Thymus (tissue), 14 donors: ENCODE measurements at places on chromosomes 3 and 15.

GRCh38 chr3:15384510-15385237, 42.7 kb downstream of the METTL6 start:
- H3K4me3 ChIP-seq, result no peak overlapping the region
- H3K36me3 ChIP-seq, result no peaks in the 10 kb centered on the region
- no peak overlapping the region for H3K27ac ChIP-seq
- no peak for DNase-seq

DNA sequence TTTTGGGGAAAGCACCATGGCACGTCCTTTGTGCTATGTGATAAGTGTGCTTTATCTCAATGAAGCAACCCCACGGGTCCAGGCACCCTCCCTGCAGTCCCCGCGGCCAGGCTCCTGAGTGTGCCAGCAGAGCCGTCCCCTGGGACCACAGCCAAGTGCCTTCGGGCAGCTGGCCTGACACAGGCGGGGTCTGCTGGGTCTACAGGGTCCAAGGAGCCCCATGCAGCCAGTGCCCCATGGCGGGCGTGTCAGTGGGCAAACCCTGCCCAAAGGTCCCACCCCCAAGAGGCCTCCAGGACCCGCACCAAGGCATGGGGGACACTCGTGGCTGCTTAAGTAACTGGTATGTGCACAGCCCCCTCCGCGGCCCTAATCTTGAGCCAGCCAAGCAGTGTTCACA, 35.3 kb downstream of the KLHL25 start:
- no peak for DNase-seq
- peaks cover 26% of the 10 kb centered on the region for H3K36me3 ChIP-seq
- H3K4me3 ChIP-seq, result no peak overlapping the region
- H3K27me3 ChIP-seq, result no peaks in the 10 kb centered on the region

GRCh38 chr15:86919581-86919980, 839.9 kb downstream of the AGBL1 start:
- no peak for DNase-seq
- no peak overlapping the region for H3K27ac ChIP-seq
- H3K4me1 ChIP-seq, result no peaks in the 10 kb centered on the region
- no peaks in the 10 kb centered on the region for H3K27me3 ChIP-seq
- no peaks in the 10 kb centered on the region for H3K36me3 ChIP-seq

GRCh38 chr3:194536871-194537637, 50.3 kb upstream of the ATP13A3 start:
- no peak overlapping the region for H3K4me3 ChIP-seq
- no peak for DNase-seq
- H3K27ac ChIP-seq, result no peak overlapping the region

GRCh38 chr3:81245043-81245442, 516.4 kb downstream of the GBE1 start:
- no peaks in the 10 kb centered on the region for H3K27me3 ChIP-seq
- H3K4me3 ChIP-seq, result no peak overlapping the region
- H3K4me1 ChIP-seq, result no peaks in the 10 kb centered on the region
- H3K36me3 ChIP-seq, result no peaks in the 10 kb centered on the region
- DNase-seq, result no peak
- no peak overlapping the region for H3K27ac ChIP-seq

DNA sequence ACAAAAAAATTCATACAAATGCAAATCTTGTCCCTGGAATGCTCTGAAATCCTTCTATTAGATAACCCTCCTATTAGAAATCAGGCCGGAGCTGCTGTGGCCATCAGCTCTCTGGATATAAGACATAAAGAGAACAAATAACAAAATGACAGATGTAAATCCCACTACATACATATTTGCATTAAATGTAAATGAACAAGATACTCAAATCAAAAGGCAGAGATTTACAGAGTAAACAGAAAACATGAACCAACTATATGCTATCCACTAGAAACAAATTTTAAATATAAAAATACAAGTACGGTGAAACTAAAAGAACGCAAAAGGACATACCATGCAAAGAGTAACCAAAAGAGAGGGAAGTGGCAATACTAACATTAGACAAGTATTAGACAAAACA, 10.7 kb downstream of the CYFIP1 start:
- H3K36me3 ChIP-seq, result no peaks in the 10 kb centered on the region
- no peaks in the 10 kb centered on the region for H3K4me1 ChIP-seq
- no peak overlapping the region for H3K4me3 ChIP-seq

DNA sequence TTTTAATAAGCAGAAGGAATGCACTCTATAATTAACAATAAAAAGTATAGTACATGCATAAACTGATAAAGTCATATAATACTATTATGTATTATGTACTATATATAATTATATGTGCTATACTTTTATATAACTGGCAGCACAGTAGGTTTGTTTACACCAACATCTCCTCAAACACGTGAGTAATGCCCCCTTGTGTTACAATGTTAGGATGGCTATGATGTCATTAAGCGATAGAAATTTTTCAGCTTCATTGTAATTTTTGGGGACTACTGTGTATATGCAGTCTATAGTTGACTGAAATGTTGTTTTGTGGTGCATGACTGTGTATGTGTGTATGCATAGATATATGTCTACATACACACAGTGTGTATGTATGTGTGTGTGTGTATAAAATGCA, 100.6 kb downstream of the SLMAP start:
- no peak for DNase-seq
- H3K27me3 ChIP-seq, result no peaks in the 10 kb centered on the region
- H3K27ac ChIP-seq, result no peak overlapping the region
- H3K4me1 ChIP-seq, result no peaks in the 10 kb centered on the region

GRCh38 chr15:79195802-79196201, 86.7 kb upstream of the ANKRD34C start:
- H3K4me3 ChIP-seq, result no peak overlapping the region
- H3K27ac ChIP-seq, result no peak overlapping the region
- H3K4me1 ChIP-seq, result no peaks in the 10 kb centered on the region
- H3K27me3 ChIP-seq, result no peaks in the 10 kb centered on the region
- DNase-seq, result no peak

DNA sequence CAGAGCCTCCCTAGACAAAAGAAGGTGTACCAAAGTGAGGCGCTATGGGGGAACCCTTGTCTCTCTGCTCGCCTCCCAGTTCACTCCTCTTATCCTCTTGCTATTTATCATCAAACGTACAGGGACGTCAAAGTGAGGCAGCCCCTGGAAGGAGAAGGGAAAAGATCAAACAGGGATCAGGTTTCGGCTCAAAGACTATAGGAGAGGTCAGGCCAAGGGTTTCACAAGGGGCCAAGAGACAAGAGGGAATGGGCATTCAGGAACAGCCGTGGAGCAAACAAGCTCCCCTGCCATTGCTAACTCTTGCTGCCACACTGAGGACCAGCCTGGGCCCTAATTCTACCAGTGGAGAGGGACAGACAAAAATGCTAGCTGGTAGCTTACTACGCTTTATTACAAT, 168.7 kb downstream of the GREM1 start:
- no peak overlapping the region for H3K4me3 ChIP-seq
- no peaks in the 10 kb centered on the region for H3K4me1 ChIP-seq
- no peaks in the 10 kb centered on the region for H3K36me3 ChIP-seq
- H3K27me3 ChIP-seq, result no peaks in the 10 kb centered on the region

GRCh38 chr3:149377408-149378364, at the start of gene TM4SF1:
TM4SF1 (minus strand) TSS chr3:149377649; CDS start chr3:149377547, 102 bp downstream.
- H3K4me1 ChIP-seq, result peaks cover 9% of the 10 kb centered on the region
- H3K36me3 ChIP-seq, result no peaks in the 10 kb centered on the region
- H3K4me3 ChIP-seq, result no peak within 1 kb of the TSS
- peak within 1 kb of the TSS; percentile 21 for H3K27ac ChIP-seq

DNA sequence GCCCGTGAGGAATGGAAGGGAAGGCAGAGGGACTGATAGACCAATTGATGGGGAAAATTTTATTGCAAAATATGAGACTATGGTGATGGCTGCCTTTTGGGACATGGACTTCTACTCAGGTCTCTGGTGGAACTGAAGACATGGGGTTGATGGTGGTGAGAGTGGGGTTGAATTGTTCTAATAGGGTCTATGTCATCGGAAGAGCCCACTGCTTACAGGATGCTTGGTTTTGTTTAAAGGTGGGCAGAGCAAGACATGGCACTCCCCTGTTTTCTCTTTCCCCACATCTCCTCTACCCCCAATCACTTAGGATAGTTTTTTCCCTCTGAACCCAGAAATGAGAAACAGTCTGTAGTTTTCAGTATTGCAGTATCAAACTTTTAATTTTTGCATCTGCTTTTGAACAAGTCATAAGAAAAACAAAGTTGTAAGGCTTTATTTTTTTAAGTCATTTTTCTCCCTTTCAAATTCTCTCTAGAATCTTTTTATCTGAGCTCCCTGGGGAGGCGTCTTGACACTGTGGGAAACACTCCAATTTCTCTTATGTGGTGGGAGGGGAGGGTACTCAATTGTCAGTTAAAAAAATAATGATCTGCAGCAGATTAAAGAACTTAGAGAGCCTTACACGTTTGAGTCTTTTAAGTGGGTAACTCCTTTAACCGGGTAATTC, 276.2 kb upstream of the TBC1D5 start:
- H3K4me1 ChIP-seq, result peaks cover 17% of the 10 kb centered on the region
- H3K36me3 ChIP-seq, result no peaks in the 10 kb centered on the region

DNA sequence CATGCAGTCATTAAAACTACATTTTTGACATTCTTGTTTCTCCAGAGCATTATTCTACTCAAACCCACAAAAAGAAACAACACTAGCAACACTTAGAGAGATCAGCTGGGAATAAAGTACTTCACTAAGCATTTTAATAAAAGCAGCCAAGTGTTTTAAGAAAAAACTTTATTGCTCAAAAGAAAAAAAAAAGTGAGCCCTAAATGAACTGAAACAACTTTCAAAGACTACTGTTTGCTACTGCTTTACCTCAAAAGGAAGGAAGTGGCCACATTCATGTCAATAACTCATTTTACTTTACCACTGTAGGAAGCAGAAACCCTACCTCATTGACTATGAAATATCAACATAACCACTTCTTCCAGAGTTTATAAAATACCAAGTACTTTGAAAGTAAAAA, 91.3 kb downstream of the UACA start:
- no peaks in the 10 kb centered on the region for H3K27me3 ChIP-seq
- no peaks in the 10 kb centered on the region for H3K36me3 ChIP-seq
- no peak overlapping the region for H3K4me3 ChIP-seq
- H3K27ac ChIP-seq, result no peak overlapping the region
- peak; percentile 65 for DNase-seq

DNA sequence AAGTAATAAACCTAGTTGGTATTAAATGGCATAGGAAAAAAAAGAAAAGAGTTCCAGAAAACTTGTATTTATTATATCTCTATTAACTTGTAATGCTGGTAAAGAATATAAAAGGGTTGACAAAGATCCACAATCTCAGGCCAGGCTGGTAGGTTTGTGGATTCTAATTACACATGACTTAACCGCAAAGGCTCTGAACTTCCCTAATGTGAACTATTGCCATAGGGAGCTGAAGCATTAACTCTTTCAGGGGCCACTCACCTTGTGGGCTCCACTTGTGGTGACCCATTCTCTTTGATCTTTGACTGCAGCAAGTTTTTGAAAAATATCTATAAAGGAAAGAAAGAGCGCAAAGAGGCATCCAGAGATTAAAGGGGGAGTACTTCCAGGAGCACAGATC, 58.5 kb downstream of the NEK10 start:
- no peaks in the 10 kb centered on the region for H3K36me3 ChIP-seq
- H3K4me1 ChIP-seq, result no peaks in the 10 kb centered on the region
- H3K27me3 ChIP-seq, result no peaks in the 10 kb centered on the region
- H3K27ac ChIP-seq, result no peak overlapping the region
- DNase-seq, result no peak

DNA sequence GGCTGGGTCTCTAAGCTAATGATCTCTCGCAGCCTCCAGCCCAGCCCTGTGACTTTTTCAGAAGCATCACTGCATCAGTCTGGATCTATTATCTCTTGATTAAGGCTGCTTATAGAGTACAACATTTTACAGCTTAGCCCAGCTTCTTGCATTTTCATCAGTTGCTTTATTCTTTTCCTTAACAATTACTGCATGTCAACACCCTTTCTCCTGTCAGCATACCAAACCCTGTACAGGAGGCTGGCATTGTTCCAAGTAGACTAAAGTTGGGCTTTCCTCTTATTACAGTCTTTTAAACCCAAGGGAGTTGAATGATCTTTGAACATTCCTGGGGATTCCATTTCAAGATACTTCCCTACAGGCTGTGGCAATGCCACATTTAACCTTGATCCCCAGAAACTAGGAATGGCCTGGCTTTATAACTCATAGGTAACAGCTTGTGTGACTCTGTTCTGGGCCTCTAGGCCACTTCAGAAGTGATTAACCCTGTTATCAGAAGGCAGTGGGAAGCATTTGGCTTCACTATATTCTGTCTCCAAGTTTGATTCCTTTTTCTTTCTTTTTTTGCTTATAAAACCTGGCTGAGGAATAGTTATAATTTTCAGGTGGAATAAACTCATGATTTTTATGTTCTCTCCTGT, 182.9 kb downstream of the KCNMB2 start:
- H3K27ac ChIP-seq, result no peak overlapping the region
- no peak overlapping the region for H3K4me3 ChIP-seq
- no peaks in the 10 kb centered on the region for H3K36me3 ChIP-seq
- no peaks in the 10 kb centered on the region for H3K4me1 ChIP-seq

- H3K4me1 ChIP-seq, result no peaks in the 10 kb centered on the region
- no peaks in the 10 kb centered on the region for H3K27me3 ChIP-seq
- H3K36me3 ChIP-seq, result peaks cover 46% of the 10 kb centered on the region
- DNase-seq, result no peak
- no peak overlapping the region for H3K27ac ChIP-seq
These were observed 16.7 kb downstream of the TFG start for GRCh38 chr3:100725935-100726513.

DNA sequence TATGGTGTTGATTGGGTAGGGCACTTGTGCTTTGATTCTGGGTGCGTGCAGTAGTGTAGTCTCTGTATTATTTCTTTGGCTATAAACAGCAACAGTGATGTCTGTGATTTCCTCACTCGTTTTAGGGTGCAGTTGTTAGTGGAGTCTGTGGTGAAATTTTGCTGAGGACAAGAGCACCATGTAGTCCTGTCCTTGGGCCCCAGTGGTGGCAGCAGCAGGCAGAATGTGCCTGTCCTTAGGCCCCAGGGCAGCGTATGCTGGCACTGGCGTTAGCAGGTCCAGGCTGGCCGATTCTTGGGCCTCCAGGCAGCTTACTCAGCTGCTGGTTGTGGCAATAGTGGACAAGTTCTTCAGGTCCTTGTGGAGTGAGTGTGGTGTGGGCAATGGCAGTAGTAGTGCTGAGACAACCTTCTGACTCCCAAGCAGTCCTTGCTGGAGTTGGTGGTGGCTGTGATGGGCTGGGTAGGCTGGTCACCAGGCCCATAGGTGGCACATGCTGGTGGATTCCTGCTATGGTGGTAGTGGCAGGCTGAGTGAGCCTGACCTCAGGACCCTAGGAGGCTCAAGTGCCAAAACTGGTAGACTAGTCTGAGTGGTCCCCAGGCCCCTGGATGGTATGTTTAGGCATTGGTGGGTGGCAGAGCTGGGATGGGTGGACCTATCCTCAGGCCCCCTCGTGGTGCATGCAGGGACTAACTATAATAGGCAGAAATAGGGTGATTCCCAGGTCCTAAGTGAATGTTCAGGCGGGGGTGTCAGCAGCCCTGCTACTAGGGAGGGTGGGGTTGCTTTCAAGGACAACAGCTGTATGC, 56.3 kb downstream of the TNFAIP8L3 start:
- DNase-seq, result no peak
- H3K36me3 ChIP-seq, result no peaks in the 10 kb centered on the region
- H3K4me1 ChIP-seq, result no peaks in the 10 kb centered on the region
- H3K4me3 ChIP-seq, result no peak overlapping the region
- no peak overlapping the region for H3K27ac ChIP-seq
- no peaks in the 10 kb centered on the region for H3K27me3 ChIP-seq
